ENCODE measurements at places on chromosomes 5 and 9.

GRCh38 chr5:179413711-179414458 lies 68.6 kb upstream of the ADAMTS2 start:
- H3K27me3 ChIP-seq = peaks cover 9% of the 10 kb centered on the region
- no peak overlapping the region for H3K27ac ChIP-seq
- DNase-seq = no peak
- H3K36me3 ChIP-seq = no peaks in the 10 kb centered on the region
- H3K4me1 ChIP-seq = no peaks in the 10 kb centered on the region
- no peak overlapping the region for H3K4me3 ChIP-seq

DNA sequence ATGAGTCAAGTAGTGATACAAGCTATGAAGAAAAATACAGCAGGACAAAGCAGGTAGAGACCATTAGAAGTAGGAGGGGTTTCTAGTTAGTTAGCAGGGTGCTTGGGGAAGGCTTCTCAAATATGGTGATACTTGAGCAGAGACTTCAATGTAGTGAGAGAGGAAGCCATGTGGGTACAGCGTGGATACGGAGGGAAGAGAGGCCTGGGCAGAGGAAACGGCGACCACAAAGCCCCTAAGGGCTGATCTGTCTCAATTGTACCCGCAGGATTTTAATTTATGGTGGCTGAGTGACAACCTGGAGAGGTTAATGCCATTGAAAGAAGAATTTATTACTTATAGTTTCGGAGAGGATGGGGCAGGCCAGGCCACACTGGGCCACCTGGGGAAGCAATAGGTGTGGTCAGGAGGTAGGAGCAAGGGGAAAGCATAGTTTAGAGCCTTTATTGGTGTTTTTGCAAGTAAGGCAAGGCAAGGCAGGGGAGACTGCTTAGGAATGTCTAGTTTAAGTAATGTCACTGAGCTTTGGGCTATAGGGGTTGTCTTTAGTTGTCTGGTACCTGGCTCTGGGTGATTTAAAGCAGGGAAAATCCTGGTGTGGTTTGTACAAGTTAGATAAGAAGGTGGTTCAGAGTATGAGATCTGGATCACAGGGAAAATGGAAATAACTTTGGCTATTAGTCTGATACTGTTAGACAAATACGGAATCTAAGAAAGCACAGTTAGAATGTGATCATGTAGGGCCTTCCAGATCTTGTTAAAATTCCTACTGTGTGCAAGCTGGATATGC lies 42.6 kb downstream of the GCNT4 start:
- H3K4me3 ChIP-seq = no peak overlapping the region
- H3K4me1 ChIP-seq = no peaks in the 10 kb centered on the region
- no peaks in the 10 kb centered on the region for H3K27me3 ChIP-seq
- H3K36me3 ChIP-seq = no peaks in the 10 kb centered on the region
- DNase-seq = no peak

DNA sequence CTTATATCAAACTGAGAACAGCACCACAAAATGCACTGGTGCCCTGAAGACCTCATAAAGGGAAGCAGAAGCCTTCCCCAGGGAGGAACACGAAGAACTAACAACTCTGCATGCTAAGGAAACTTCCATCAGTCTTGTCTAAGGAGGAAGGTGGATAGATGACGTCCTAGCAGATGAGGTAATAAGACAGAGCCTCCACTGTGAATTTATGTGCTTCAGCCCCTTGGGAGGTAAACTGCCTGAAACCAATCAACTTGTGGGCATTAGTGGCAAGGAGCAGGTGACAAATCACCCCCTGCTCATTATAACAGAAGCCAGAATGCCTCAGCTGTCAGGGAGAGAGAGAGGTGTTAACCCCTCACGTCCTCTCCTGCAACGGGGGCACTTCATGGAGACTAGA lies 48.9 kb upstream of the SPIN1 start:
- H3K4me3 ChIP-seq = no peak overlapping the region
- DNase-seq = no peak

DNA sequence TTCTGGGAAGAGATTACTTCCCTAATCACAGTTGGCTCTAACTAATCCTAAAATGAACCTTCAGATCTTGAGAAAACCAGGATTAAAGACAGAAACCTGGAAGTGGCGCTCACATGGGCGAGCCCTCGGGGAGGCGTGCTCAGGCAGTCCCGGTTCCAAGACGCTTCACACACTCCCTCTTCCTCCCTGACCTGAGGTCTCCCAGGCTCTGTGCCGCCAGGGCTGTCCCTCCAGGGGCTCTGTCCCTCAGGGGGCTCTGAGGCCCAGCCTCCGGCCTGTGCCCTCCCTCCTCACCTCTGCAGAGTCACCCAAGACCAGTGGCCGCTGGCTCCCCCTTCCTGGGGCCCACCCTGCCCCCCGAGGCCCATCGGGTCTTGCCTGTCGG lies 10.2 kb downstream of the SLC9A3 start:
- no peak overlapping the region for H3K27ac ChIP-seq
- DNase-seq = no peak
- H3K4me3 ChIP-seq = no peak overlapping the region
- H3K27me3 ChIP-seq = peaks cover 73% of the 10 kb centered on the region
- peaks cover 29% of the 10 kb centered on the region for H3K4me1 ChIP-seq
- H3K36me3 ChIP-seq = no peaks in the 10 kb centered on the region

DNA sequence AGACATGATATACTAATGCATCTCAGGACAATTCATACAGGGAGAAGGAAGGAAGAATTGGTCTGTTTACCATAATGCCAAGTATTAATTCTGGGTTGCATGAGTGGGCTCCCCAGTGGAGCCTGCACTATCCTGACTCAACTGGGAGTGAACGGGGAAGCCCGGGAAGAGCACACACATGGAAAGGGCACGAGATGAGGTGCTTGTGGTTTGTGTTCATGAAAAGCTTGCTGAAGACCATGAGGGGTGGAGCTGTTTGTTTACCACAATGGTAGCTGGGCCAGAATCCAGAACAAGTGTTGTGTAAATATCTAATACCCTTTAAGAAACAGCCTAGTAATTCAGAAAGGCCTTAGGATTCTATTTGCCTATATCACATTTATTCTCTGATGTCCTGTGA lies 44.6 kb downstream of the POC5 start:
- peaks cover 5% of the 10 kb centered on the region for H3K4me1 ChIP-seq
- H3K36me3 ChIP-seq = peaks cover 36% of the 10 kb centered on the region
- no peak overlapping the region for H3K27ac ChIP-seq
- DNase-seq = no peak
- no peak overlapping the region for H3K4me3 ChIP-seq

- no peaks in the 10 kb centered on the region for H3K27me3 ChIP-seq
- H3K4me1 ChIP-seq = no peaks in the 10 kb centered on the region
- no peaks in the 10 kb centered on the region for H3K36me3 ChIP-seq
- H3K4me3 ChIP-seq = no peak overlapping the region
- DNase-seq = no peak
- H3K27ac ChIP-seq = no peak overlapping the region
Measured at GRCh38 chr9:71333321-71333720, 211.9 kb upstream of the TRPM3 start.

- no peaks in the 10 kb centered on the region for H3K4me1 ChIP-seq
- DNase-seq = no peak
- H3K27me3 ChIP-seq = no peaks in the 10 kb centered on the region
- no peak overlapping the region for H3K27ac ChIP-seq
- no peak overlapping the region for H3K4me3 ChIP-seq
- no peaks in the 10 kb centered on the region for H3K36me3 ChIP-seq
Measured at GRCh38 chr9:117612317-117612716, 91.9 kb upstream of the TLR4 start.

GRCh38 chr5:20601678-20602100 lies 613.7 kb upstream of the CDH18 start:
- H3K27me3 ChIP-seq = no peaks in the 10 kb centered on the region
- no peaks in the 10 kb centered on the region for H3K4me1 ChIP-seq
- no peak overlapping the region for H3K4me3 ChIP-seq
- DNase-seq = no peak
- H3K27ac ChIP-seq = no peak overlapping the region
